Activated naive CD4-positive, alpha-beta T cell (primary cell): ENCODE measurements at places on chromosomes 4 and X.

DNA sequence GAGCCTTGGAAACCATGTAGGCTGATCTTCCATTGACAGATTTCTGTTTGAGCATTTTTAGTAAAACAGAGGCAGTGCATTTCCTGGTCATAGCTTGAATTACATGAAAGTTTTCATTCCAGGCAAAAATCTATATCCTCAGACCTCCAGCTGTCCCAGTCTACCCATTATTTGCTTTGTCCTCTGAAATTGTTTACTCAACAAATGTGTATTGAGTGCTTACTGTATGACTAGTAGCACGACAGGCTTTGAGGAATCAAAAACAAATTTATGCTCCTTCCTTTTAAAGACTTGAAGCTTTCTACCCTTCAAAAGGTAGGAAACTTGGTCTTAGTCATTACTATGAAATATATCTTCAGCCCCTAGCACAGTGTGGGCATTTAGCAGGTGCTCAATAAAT, 307.9 kb upstream of the IGFBP7 start:
- DNase-seq: no peak

- DNase-seq: no peak
Measured at GRCh38 chr4:2793586-2794485, 951 bp downstream of the SH3BP2 start.

DNA sequence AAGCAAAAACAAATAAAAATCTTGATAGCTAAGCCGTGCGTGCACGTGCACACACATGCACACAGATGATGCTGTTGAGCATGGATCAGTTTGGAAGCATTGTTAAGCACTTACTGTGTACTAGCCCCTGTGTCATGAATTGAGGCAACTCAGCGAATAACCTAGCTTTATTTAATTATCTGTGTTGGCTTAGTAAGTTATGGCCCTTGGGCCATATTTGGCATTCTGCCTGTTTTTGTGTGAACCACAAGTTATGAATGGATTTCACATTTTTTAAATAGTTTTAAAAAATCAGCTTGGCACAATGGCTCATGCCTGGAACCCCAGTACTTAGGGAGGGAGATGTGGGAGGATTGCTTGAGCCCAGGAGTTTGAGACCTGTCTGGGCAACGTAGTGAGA, 113.6 kb upstream of the CBLL2 start:
- no peak for DNase-seq

GRCh38 chr4:33725861-33726260, 2518.5 kb downstream of the ARAP2 start:
- no peak for DNase-seq

DNA sequence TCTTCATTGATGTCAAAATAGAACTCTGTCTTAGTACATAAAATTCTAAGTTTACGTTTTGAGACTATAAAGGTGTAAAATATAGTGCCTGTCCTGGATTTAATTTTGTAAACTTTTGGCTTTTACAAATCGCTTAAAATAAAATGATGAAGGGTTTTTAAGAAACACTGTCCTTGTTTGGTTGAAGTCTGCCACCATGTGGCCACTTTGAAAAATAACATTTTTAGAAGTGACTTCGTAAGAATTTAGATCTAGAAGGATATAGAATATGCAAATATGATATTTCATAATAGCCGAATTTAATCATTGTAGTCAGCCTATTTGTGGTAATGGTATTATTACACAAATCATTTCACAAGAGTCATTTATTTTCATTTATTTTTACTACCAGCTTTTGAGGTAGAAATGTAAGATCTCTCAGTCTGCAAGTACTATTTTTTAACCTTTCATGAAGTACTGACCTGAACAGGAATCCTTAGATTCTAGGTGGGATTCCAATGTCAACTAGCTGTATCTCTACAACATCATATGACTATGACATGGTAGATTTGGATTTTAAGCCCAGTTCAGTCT, 31.0 kb upstream of the FAT4 start:
- no peak for DNase-seq

DNA sequence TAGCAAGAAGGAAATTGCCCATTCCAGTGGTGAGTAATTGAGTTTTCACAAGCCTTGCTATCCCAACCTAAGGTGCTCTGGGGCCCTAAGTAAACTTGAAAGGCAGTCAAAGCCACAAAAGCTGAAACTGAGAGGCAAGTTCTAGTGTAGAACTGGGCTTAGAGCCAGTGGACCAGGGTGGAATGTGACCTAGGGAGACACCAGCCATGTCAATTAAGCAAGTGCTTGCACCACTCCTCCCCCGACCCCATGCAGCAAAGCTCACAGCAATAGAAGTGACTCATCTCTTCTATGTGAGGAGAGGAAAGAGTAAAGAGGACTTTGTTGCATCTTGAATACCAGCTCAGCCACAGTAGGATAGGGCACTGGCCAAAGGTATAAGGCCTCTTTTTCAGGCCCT, 486.1 kb upstream of the POU3F4 start:
- no peak for DNase-seq

DNA sequence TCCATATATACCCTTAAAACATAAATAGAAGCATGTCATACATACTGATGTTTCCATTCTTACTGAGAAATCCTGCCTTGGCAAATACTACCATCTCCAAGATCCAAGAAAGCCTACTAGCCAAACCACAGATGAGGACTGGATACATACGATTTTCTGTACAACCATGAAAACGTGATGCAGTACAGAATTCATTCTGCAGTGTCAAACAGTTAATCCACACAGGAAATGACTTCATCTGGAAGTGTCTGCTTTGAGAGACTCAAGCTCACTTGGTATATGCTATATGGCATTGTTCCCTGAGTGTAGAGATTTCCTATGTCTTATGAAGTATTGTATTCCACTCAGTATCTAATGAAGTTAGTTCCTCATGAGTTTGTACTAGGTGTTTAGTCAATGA, 94.3 kb downstream of the CT47B1 start:
- no peak for DNase-seq

- no peak for DNase-seq
Measured at GRCh38 chrX:67044029-67044653, 405.3 kb upstream of the EDA2R start.
